ENCODE measurements at places on chromosomes 6 and 20.

DNA sequence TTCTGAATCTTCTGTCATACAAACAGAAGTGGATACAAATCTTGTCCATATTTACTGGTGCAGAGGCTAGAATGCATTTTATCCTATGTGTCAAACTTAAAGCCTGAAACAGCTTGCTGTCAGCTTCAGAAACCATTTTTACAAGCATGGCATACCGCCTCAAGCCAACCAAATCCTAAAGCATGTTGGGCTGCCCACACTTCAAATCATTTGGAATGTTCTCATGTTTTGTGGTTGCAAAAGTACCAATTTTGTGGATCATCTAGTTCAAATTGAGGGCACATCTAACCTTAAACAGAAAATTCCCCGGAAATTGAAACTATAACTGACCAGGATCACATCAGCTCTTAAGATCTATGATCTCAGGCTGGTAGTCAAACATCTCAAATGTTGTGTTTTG lies 3.2 kb downstream of the GPR63 start:
- no peak for DNase-seq

GRCh38 chr6:149190224-149190831 lies 127.2 kb upstream of the TAB2 start:
- no peak for DNase-seq

DNA sequence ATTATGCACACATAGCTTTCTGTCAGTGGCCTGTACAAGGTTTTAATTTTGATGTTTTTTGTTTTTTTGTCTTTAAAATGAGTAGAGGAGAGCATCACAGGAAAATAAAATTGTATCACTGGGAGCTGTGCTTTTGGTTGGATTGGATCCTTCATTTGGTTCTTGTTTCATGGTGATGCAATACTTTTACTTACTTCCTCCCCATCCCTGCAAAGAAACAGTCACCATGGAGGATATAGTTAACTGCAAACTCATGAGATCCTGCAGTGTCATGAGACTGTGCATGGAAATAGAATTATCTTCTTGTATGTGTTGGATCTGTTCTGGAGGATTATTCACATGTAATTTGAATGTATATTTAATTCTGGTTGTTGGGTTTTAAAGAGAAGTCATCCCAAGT lies 122.3 kb downstream of the JARID2 start:
- no peak for DNase-seq

- DNase-seq, result no peak
Observed at GRCh38 chr20:49794336-49795134, 18.1 kb upstream of the SLC9A8 start.

- DNase-seq, result peak; percentile 71
Observed at GRCh38 chr20:34066476-34067090, 45.5 kb downstream of the EIF2S2 start.

DNA sequence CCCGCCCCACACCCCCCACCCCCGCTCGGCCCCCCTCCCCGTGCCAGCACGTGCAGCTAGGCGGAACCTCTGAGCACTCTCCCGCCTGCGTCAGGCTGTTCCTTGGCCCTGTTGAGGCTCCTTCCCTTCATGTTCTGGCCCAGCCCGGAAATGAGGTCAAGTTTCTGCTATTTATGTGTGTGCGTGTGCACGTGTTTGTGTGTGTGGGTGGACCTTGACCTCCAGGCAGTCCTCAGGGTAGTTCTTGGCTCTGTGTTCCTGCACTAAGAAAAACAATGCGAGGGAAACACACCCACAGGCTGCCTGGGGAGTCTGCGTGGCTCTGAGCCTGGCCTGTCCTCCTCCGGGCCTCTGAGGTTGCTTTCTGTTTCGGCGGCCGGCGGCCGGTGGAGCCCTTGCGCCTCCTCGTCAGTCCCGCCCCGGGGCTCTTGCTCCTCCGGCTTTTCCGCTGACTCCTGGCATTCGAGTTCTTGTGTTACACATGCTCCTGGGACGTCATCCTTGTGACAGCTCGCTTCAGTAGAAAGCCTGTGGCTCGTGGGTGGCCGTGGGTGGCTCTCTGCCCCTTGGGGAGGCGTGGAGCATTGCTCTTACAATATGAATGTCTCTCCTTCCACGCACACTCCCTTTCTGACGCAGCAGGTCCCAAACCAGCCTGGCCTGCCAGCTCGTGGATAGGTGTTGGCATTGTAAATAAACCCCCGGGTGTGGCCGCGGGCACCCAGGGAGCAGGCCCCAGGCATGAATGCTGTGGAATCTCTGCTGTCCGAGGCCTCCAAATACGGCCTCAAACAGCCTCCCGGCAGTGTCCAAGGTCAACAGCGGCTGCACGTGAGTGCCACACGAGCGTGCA lies 10.0 kb downstream of the SLCO4A1 start:
- DNase-seq, result peak; percentile 96

GRCh38 chr20:31809661-31810060 lies 9.5 kb upstream of the MYLK2 start:
- DNase-seq, result no peak
